ENCODE measurements at places on chromosomes 13 and 19.

GRCh38 chr19:45264781-45265317 is 13.8 kb downstream of the MARK4 start:
- no peak for DNase-seq

GRCh38 chr13:25018729-25019115 is 77.2 kb upstream of the PABPC3 start:
- DNase-seq = no peak

DNA sequence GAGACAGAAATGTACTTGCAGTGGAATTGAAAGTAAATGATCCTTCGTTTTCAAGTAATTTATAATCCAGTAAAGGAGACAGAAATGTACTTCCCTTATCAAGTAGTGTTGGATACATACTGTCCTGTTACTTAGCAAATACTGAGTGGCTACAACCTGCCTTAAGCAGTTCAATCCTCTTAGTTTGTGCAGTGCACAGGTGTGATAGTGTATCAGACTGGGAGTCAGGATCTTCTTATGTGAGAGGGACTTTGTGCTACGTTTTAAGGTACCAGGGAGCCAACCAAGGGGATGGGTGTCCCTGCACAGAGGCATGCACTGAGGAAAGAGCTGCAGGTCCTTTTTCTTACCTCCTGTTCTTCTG is 111.1 kb downstream of the DNAJC3 start:
- DNase-seq = no peak

DNA sequence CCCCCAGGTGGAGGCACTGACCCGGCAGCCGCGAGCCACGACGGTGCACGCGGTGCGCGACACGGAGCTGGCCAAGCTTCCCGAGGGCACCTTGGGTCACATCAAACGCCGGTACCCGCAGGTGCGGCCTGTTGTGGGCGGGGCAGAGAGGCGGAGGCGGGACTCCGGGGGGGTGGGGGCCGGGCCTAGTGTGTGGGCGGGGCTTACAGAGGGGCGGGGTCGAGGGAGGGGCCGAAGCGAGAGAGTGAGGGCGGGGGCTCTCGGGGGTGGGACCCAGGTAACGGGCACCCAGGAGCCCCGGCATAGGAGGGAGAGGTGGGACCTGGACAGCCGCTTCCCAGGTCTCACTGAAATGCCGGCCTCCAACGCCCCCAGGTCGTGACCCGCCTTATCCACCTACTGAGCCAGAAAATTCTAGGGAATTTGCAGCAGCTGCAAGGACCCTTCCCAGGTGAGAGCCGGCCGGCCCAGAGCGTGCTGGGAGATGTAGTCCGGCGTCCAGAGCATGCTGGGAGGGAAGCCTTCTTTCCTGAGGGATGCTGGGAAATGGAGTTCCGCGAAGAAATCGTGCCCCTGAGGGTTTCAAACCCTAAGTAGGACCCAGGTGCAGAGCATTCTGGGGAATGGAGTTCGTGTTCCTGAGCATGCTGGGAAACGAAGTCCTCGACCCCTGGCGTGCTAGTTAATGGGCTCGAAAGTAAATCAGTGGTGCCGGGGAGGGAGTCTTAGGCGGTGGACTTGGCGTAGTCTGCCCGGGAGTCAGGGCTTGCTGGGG is 15.7 kb downstream of the PNPLA6 start:
- peak; percentile 7 for DNase-seq

DNA sequence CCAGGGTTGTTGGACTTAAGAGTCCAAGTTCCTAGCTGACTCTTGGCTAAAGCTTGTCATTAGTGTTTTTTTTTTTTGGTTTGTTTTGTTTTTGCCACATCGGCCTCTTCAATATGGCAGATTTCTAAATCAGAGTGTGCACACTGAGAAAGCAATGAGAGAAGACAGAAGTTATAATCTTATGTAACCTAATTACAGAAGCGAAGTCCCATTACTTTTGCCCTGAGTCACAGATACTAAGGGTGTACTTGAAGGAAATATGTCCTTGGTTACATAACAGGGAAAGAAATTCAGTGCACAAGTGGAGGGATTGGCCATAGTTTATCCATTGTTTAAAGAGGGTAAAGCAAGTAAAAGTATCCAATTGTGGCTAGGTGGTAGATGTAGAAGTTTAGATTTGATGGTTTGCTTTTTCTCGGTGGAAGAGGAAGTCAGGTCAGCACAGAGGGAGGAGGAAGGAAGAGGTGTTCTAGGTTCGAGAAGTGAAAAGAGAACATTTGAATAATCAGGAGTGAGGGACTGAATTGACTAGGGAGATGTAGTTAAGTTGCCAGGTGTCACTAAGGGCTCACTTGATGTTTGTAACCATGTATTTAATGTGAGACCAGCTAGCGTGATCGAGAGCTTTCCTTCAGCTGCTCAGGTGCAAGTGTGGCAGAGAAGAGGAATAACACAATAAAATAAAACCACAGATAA is 12.2 kb downstream of the GTF2F2 start:
- no peak for DNase-seq

- DNase-seq = no peak
Observed at GRCh38 chr13:30725326-30726085, 9.8 kb upstream of the ALOX5AP start.

DNA sequence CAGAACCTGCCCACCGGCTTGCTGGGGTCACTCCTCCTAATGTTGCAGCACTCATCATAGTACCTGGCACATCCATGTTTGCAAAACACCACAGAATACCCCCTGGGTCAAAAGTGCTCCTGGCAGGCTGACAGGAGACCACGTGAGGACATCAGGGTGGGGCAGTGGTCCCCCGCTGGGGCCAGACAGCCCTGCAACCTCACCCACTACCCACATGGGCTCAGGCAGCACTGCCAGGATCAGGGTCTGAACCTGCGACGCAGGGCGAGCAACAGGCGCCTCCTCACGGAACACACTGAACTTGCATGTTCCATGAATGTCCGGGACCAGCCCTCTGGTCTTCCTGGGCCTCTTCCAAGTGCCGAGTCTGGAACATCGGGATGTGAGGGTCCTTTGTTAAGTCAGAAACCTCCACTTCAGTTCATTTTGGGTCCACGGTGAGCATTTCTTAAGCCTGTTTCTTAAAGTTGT is 1.4 kb upstream of the SLC7A9 start:
- DNase-seq = no peak

- peak; percentile 27 for DNase-seq
Observed at GRCh38 chr19:49761625-49762311, 1.3 kb downstream of the TSKS start.

- no peak for DNase-seq
Observed at GRCh38 chr19:17264641-17264979, at the start of gene USHBP1. Gene USHBP1 (minus strand): TSS chr19:17264745. CDS start chr19:17264299, 446 bp downstream.

DNA sequence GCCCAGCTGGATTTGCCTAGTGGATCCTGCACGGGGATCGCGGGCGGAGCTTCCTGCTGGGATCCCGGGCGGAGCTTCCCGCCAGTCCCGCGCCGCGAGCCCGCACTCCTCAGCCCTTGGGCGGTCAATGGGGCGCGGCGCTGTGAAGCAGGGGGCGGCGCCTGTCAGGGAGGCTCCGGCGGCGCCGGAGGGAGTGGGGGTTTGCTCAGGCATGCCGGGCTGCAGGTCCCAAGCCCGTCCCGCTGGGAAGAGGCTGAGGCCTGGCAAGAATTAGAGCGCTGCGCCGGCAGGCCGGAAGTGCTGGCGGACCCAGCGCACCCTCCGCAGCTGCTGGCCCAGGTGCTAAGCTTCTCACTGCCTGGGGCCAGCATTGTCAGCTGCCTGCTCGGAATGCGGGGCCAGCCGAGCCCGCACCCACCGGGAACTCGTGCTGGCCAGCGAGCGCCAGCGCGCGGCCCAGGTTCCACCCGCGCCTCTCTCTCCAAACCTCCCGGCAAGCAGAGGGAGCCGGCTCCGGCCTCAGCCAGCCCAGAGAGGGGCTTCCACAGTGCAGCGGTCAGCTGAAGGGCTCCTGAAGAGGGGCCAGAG is 119.6 kb downstream of the PRR20E start:
- no peak for DNase-seq

DNA sequence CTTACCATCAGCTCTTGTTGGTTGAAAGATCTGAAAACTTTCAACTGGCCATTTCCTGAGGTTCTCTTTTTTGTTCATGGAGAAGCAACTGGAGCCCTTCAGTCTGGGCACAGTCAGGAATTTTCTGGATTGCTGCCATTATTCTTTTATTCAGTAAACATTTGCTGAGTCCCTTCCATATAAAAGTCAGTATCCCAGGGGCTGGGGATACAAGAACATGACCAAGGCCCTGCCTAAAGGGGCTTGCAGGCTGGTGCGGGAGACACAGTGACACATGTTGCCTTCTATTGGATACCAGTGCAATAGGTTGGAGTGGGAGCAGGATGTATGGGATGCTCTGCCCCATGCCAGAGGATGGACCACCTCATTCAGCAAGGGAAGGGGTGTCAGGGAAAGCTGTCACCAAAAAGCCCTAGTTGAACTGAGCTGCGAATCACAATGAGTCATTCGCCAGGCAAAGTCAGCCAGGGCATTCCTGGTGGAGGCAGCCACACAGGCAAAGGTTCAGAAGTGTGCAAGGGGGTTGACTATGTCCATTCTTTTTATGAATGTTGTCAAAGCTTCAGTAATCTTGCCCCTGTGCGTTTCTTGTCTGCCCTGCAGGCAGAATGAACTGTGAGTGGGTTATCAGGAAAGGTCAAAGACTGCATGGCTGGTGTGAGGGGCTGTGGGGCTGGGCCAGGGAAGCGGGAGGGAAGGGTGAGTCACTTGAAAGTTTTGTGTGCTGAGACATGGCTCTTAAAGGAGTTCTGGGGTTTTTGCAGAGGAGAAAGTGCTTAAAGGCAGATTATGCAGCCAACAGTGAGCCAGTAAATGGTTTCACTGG is 395.9 kb downstream of the KCNRG start:
- peak; percentile 50 for DNase-seq

GRCh38 chr13:108360139-108360538 is 90.6 kb downstream of the TNFSF13B start:
- peak; percentile 13 for DNase-seq

- no peak for DNase-seq
Observed at GRCh38 chr13:21364916-21365315, 94.2 kb downstream of the ZDHHC20 start.

- DNase-seq = peak; percentile 55
Observed at GRCh38 chr13:93080587-93080986, 146.0 kb upstream of the GPC6 start.

DNA sequence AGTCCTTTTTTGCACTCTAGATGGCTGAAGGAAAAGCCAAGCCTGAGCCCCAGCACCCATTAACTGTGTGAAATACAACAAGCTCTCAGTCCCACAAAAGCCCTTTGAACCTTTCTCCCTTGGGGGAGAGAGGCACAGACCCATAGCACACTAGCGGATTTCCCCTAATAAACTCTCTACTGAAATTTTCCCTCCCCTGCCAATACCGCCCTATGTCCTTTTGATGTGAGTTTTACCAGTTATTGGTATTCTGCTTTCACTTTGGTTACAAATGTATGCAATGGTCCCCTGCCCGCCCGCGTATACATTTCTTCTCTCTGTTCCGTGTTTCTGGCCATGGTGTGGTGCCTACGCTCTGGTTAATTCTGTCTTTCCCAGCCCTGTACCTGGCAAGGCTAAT is 54.0 kb upstream of the MYO16 start:
- no peak for DNase-seq

Data from OCI-M1 (cell line).